NCI-H187 (cell line): ENCODE measurements at places on chromosomes 16 and 17.

DNA sequence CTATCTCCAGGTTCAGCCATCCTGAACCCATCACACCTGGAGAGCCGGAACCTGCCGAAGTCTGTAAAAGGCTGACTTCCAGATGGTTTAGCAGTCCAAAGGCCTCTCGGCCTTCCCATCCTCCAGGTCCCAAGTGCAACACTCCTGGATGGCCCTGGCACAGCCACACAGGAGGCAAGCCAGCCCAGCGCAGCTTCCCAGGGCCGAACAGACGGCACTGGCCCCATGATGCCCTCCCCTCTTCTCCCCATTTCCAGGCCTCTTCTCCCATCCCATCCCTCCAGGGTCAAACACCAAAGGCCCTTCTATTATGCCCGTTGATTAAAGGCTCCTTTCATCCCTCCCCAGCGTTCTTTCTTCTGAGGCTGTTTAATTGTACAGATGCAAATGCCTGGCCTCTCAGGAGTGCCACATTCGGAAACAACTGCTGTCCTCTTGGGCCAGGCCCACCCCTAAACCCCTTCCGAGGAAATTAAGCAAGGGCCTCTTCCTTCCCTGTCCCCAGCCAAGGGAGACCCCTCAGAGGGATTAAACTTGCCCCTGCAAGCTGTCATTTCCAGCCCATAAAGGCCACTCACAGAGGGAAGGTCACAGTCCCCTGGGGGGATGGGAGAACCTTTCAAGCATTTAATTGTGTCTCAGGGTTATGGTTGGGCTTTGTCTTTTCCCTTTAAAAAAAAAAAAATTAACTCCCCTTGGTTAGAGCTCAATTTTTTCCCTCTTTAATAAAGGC is 30.8 kb downstream of the AXIN2 start:
- DNase-seq, result no peak

GRCh38 chr16:17964196-17964595 is 372.3 kb downstream of the NPIPA8 start:
- DNase-seq, result no peak

DNA sequence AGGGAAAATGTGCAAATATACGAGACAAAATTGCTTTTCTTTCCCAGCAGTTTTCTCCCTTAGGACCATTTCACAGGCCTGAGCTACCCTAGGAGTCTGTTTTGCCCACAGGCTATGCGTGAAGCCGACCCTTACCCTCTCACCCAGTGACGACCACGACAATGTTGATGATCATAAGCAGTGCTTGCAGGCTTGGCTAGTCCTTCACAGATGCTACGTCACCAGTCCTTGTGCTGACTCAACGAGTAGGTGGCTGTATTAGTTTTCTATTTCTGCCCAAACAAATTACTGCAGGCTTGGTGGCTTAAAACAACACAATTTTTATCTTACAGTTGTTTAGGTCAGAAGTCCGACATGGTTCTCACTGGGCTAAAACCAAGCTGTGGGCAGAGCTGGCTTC is 574.6 kb upstream of the HSBP1 start:
- no peak for DNase-seq

GRCh38 chr16:56115817-56116576 is 75.3 kb upstream of the GNAO1 start:
- DNase-seq, result no peak

GRCh38 chr17:50056217-50056960 is 479 bp downstream of the ITGA3 start:
- DNase-seq, result peak; percentile 53

DNA sequence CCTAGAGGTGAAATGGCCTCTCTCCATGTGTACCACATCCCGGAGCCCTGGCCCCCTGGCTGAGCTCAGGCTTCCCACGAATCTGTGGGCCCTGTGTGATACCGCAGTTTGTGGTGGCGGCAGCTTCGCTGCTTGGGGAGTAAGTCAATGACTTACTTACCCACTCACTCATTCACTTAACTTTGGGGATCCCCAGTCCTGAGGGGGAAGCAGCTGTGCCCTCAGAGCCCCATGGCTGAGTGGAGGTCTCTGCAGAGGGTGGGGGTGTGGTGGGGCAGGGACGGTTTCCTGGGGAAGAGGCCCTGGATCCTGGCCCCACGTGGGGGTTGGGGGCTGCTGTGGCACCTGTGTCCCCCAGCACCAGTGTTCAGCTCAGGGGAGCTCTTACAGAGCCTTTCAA is 13.2 kb downstream of the KCNJ12 start:
- DNase-seq, result no peak

- DNase-seq, result no peak
Measured at GRCh38 chr17:16877099-16877498, 94.8 kb downstream of the TNFRSF13B start.

- DNase-seq, result no peak
Measured at GRCh38 chr16:64864232-64864809, 257.5 kb downstream of the CDH11 start.

GRCh38 chr17:45688820-45689219 is 95.3 kb upstream of the CRHR1 start:
- no peak for DNase-seq
